ENCODE measurements at places on chromosomes 4 and X.

DNA sequence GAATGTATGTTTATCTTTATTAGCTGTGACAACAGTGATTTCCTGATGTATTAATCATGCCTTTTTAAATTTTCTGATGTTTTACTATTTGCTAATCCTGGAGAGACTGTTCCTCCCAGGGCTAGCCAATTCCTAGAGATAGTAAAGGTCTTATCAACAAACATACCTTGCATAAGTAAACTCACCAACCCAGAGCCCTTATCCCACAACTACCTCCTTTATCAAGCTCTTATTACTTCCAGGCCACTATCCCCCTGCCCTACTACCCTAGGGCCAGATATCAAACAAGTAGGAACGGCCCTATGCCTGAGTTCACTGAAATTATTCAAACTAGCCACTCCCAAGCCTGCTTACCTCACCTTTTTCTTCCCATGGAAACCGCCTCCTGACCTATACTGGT lies 58.2 kb upstream of the NPNT start:
- DNase-seq: no peak

GRCh38 chr4:3285558-3286334 lies 7.1 kb upstream of the RGS12 start:
- DNase-seq: peak; percentile 32

- DNase-seq: peak; percentile 19
These were observed 108.6 kb downstream of the TNIP2 start for GRCh38 chr4:2647403-2648158.

GRCh38 chr4:144906181-144906925 lies 191.6 kb downstream of the ANAPC10 start:
- peak; percentile 11 for DNase-seq

- DNase-seq: peak; percentile 45
These were observed 121.7 kb upstream of the DIPK2B start for GRCh38 chrX:45322382-45322781.

Data from globus pallidus (tissue), 1 donor.